ENCODE measurements at places on chromosomes 12 and 14.

DNA sequence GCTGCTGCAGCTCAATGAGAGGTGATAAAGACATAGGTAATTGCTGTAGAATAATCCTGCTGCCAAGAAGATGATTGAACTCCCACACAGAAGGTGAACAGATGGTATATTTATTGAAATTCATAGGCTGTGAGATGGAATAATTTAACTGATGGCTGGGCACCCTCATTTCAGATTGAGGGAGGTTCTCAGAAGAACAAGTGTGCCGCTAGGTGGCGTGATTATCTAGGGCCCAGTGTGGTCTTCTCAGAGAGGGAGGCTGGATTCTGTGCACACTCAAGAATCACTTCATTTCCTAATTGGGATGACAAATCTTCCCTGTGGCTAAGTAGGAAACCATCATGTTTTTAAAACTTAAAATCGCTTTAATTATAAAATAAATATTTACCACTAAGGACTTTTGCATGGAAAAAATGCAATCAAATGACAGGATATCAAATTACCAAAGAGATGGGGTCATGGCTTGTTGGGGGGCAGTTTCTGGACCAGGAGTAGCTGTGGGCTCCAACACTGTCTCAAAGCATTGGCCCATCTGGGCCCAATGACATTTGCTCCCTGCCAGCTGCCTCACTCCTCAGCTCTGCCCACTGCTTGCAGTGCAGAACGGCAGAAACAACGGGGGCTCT, 132.3 kb downstream of the SNAPC1 start:
- peak; percentile 48 for DNase-seq

DNA sequence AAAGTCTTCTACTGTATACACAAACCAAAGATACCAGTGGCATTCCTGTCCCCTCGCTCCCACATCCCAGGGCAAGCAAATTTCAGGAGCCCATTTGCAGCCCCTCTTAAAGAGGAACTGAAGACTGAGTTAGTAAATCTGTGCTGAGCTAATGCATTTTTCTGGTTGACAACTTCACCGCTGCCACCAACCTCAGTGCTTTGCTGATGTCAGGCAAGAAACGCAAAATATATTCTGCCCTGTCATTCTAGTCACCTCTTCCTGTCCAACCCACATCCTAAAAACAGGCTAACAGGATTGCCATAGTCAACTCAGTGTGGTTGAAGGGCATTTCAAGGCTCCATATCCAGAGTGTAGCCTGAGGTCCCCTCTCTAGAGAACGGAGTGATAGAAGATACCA, 59.4 kb upstream of the FICD start:
- DNase-seq, result no peak

- no peak for DNase-seq
These were observed 487 bp upstream of the NRDE2 start for GRCh38 chr14:90332271-90332584.

GRCh38 chr14:54623279-54624004, 56.5 kb downstream of the SAMD4A start:
- DNase-seq, result no peak

GRCh38 chr14:101525640-101526527, 35.4 kb upstream of the DIO3 start:
- no peak for DNase-seq

GRCh38 chr14:104237651-104238423, 99.5 kb downstream of the KIF26A start:
- DNase-seq, result no peak

DNA sequence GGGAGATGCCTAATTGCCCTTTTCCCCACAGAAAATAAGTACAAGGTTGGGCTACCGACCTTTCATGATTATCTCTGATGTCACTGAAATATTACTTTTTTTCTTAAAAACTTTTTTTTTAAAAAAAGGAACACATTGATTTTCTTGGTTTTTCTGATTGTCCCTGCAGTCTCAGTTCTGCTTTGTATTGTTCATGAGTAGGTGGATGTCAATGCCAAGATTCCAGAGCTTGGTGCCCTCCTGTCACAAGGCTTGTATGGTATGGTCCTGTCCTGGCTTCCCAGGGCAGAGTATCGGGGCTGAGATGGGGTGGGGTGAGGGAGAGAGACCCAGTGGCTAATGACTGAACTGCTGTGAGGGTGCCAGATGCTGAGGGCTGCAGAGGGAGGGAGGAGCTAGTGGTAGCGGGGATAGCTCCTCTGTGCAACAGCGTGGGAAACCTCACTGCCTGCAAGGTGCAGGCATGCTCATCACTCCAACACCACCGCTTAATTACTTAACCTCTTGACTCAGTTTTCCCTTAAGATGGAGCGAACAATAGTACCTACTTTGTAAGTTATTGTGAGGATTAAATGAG, 4.4 kb upstream of the CTDSP2 start:
- DNase-seq, result peak; percentile 10

- no peak for DNase-seq
These were observed 22.2 kb upstream of the HDAC7 start for GRCh38 chr12:47841910-47842309.

GRCh38 chr12:1595690-1596347, 1.4 kb upstream of the FBXL14 start:
- DNase-seq, result no peak

- no peak for DNase-seq
These were observed 61.2 kb downstream of the DIO3 start for GRCh38 chr14:101622251-101623076.

DNA sequence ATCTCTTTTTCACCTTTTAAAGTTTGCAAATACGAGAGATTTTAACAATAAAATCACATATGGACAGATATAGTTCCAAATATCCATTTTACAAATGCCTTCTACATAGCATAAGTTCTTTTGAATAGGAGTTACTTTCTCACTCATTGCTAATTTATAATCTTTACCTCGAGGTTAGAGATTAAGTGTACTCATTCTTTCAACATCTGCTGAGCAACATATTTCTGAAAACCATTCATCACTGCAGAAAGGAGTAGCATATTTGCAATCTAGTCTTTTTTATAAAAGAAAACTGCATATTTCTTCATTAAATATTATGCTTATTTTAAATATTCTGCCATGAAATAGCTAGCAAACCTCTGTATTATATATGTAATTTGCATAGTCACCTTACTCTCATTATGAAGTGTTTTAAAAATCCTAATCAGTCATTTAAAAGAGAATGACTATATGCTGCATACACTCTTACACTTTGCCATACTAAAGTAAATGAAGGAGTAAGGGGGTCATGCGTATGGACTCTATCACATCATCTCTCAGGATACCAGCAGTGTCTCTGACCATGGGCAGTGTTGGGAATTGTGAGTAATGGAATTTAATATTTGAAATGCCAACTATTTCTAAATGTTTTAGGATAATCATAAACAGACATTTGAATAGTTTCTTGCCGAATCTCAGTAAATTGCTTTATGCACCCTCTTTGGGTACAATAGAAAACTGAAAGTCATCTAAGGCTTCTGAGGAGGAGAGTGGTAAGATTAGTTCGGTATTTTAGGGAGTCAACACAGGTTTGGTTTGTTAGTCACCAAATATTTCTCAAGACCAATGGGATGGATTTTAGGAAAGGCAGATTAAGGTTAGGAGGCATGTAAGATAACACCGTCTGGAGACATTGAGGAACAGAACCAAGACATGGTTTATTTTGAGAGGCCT, 524.8 kb upstream of the ATP2B1 start:
- no peak for DNase-seq

- DNase-seq, result no peak
These were observed 57.5 kb downstream of the RMST start for GRCh38 chr12:97520106-97520505.

- no peak for DNase-seq
These were observed 213.6 kb downstream of the DAD1 start for GRCh38 chr14:22375321-22375930.

- DNase-seq, result no peak
These were observed 30.6 kb downstream of the ABCC9 start for GRCh38 chr12:21910657-21911056.

- no peak for DNase-seq
These were observed 6.2 kb downstream of the LRCOL1 start for GRCh38 chr12:132604151-132604618.

GRCh38 chr14:68082698-68083291, 263.2 kb downstream of the RAD51B start:
- no peak for DNase-seq

- DNase-seq, result no peak
These were observed 59.4 kb downstream of the GARIN6 start for GRCh38 chr12:99706736-99707473.

DNA sequence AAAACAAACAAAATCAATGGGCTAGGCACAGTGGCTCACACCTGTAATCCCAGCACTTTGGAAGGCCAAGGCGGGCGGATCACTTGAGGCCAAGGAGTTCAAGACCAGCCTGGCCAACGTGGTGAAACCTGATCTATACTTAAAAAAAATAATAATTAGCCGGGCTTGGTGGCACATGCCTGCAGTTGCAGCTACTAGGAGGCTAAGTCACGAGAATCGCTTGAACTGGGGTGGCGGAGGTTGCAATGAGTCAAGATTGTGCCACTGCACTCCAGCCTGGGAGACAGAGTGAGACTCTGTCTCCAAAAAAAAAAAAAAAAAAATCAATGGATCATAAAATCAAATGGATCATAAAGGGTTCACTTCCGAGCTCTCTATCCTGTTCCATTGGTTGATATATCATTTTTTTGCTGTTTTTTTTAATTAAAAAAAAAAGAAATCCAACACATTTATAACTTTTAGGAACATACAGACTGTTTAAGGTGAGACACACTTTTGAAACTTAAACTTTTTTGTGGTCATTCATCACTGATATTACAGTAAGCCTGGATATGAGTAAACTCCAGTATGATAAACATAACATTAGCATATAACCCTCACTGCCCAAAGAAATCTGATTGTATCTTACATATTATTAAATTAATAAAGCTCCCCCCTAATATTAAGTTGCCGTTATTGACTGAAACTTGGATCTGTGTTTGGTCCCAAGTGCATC, 22.1 kb downstream of the MOK start:
- DNase-seq, result no peak

- DNase-seq, result peak; percentile 36
These were observed 261 bp upstream of the RNU7-1 start for GRCh38 chr12:6943389-6943721.
